Left colon (tissue), 2 donors: ENCODE measurements at places on chromosomes 2 and 18.

- DNase-seq, result no peak
Observed at GRCh38 chr2:168526641-168527040, 70.6 kb downstream of the CERS6 start.

- no peak for DNase-seq
Observed at GRCh38 chr18:79912409-79912991, 39.0 kb downstream of the SLC66A2 start.

DNA sequence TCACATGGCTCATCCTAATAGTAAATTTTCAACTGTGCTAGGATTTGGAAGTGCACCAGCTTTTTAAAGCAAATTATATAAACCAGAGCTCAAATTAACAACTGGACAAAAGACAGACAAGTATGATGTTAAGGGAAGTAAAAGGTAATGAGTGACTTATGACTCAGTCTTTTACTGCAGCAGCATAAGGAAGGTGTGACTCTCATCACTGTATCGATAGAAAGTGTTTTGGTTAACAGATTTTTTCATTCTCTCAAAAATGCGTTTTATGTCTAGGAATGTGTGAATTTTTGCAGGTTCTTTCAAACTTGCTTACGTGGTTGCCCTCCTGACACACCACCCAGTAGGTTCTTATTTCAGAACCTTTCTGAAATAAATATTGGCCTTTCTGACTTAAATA, 244.2 kb upstream of the BOD1L2 start:
- DNase-seq, result no peak

- DNase-seq, result no peak
Observed at GRCh38 chr2:151264157-151264825, 2.6 kb upstream of the RBM43 start.

GRCh38 chr2:213016166-213016983, 135.0 kb downstream of the IKZF2 start:
- DNase-seq, result no peak

- DNase-seq, result no peak
Observed at GRCh38 chr2:157901325-157901724, 25.2 kb upstream of the ACVR1 start.

DNA sequence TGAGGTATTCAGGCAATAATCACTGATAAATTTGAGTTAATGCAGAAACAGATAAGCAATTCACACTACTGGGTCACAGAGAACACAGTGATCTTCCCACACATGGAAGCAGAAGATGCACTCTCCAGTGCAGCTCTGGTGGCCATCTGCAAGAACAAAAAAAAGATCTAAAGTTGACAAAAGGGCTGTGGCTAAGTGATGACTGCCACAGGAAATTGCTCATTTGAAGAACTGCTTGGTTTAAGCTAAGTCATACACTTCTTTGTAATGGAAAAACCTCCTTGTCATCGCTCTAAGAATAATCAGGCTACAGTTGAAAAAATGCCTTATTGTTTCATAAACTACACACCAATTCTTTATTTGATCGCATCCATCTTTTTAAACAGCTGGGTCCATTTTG, 115.1 kb downstream of the DTNB start:
- DNase-seq, result no peak

GRCh38 chr2:232549655-232550353, 553 bp downstream of the TIGD1 start:
- no peak for DNase-seq

DNA sequence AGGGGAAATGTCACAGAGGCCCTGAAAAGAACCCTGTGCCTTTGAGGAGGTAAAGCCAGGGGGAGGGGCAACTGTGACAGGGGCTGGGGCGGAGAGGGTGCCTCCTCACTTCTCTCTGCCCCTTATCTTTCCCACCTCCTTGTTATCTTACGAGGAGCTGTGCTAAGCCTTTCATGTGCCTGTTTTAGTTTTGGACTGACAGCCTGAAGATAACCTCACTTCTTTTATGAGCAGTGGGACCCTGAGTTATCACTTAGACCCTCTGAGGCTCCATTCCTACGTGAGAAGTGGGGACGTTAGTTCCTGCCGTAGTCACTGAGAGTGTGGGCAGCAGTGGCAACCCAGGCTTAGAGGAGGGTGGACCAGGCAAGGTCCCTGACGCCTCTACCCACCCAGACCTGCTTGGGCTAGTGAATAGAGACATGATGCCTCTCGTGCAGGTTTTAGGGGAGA, 39.5 kb upstream of the LBH start:
- no peak for DNase-seq

DNA sequence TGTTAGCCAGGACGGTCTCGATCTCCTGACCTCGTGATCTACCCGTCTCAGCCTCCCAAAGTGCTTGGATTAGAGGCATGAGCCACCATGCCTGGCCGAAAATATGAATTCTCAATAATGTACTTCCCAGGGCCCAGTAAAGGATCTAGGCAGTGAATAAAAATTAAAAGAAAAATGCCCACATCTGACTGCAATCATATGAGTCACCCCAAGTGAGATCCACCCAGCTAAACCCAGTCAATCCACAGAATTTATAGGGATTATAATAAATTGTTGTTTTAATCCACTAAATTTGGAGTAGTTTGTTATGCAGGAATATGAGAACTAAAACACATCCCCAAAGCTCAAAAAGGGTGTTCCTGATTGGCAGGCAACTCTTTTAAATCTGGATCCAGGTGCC, 93.5 kb upstream of the STK39 start:
- no peak for DNase-seq

DNA sequence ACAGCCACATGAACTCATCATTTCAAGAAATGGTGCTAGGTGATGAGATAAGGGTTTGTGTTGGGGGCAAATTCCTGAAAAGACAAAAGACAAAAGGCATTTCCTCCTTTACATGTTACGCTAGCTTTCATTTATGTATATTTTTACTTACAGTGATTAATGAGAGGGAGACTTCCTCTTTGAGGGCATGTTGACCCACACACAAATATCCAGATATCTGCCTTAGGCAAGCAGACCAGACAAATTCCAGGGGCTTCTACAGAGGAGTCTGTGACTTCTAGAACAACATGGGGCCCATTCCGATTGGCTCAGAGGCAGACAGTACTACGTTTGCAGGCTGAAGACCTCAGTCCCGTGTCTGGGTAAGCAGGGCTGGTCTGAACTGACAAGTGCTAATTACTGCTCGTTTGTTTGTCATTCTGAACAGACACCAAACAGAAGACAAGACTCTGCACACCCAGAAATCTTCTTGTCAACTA, 74.8 kb upstream of the ST6GAL2 start:
- no peak for DNase-seq

DNA sequence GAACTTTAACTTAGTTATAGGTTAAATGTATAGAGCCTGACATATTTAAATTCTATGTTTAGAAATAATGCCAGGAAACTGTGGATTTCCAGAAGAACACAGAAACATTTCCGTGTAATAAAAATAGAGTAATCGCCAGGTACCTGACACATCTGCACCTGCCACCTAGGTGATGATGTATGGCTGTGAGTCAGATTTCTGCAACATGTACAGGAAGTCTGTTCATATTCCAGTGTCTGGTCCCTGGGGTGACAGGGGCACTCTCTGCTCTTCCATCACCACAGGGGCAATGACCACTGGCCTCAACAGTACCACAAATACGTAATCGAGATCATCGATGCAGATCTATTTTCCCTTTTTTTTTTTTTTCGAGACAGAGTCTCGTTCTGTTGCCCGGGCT, 101.1 kb upstream of the LPIN2 start:
- no peak for DNase-seq

DNA sequence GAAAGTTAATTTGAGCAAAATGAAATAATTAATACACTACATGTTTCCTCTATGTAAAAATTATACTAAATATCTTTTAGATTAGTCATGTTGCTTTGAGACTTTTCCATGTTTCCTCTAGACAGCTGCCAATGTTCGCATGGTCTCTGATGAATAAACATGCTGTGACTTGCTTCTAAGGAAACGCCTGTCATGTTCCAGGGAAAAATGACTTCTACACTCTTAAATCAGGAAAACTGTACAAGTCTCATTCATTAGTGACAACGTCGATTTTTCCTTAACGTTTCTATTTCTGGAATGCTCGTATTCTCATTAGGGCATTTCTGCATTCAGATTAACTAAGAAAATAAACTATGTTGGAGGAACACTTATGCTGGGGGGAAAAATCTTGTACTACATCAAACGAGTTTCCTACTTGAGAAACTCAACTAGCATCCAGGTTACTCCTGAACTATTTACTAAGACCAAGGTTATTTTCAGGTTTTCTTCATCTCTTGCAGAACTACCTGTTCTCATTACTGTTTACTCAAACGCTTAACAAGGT, 1.6 kb downstream of the COBLL1 start:
- no peak for DNase-seq

DNA sequence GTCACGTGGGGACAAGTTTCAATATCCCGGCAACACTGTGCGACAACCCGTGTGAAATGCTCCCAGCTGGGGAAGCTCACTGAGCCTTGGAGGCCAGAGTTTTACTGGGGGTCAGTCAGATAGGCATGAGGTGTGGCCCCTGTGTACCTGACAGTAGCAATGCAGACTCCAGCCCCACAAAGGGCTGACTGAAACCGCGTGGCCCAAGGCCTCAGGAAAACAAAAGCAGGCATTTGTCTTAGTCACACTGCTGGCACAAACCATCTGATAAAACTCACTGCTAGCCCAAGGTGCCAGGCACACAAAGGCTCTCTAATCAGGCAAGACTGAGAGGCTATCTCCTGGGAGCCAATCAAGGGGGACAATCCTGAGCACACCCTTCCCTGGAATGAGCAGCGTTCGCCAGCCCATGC, 786.6 kb upstream of the RAB6C start:
- no peak for DNase-seq

GRCh38 chr2:177572236-177572671, 179.7 kb downstream of the AGPS start:
- no peak for DNase-seq

- no peak for DNase-seq
Observed at GRCh38 chr2:100424277-100424875, 6.9 kb upstream of the CHST10 start.

DNA sequence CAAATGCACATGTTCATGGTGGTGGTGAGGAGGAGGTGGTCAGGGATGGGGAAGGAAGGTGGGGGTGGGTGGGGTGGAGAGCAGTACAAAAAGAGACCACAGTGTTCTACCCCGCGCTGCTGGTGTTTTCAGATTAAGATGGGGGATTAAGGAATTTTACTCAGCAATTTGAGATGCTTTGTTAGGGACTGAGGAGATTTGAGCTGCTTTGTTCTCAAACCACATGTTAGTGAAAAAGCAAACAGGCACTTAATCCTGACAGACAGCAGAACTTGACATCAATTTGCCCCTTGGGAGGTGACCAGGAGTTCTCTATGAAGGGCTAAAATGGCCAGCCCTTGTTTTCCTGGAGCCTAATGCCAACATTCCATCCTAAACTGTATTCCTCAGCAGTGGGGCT, 244.5 kb downstream of the MEIS1 start:
- DNase-seq, result no peak

GRCh38 chr2:172462373-172462848, 35.0 kb downstream of the ITGA6 start:
- no peak for DNase-seq

DNA sequence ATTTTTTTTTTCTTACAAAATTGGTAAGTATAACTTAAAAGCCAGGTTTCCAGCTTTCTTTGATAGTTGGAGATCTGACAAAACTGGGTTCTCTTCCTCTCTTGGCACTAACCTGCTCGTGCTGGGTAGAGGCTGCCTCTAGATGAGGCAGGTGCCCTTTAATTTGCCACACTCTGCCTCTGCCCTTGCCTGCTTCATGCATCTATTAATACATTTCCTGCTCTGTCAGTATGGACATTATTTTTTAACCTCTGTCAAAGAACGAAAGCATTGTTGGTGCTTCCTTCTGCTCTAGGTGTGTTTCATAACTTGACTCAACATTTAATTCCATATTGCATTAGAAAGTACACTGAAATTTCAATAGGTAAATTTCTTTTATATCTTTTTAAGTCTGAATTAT, 490.7 kb upstream of the ZEB2 start:
- no peak for DNase-seq

DNA sequence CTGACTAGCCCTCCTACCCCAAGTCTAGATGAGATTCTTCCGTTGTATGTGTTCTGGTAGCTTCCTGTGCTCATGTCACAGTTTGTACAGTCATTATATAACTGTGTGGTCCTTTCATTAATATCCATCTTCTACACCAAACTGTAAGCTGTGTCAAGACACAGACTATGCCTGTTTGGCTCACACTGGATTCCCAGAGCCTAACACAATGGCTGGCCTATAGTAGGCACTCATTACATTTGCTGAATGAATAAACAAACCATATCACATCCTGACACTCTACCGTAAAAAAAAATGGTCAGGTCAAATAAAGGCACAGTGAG, 72.6 kb downstream of the ANKRD44 start:
- DNase-seq, result no peak

DNA sequence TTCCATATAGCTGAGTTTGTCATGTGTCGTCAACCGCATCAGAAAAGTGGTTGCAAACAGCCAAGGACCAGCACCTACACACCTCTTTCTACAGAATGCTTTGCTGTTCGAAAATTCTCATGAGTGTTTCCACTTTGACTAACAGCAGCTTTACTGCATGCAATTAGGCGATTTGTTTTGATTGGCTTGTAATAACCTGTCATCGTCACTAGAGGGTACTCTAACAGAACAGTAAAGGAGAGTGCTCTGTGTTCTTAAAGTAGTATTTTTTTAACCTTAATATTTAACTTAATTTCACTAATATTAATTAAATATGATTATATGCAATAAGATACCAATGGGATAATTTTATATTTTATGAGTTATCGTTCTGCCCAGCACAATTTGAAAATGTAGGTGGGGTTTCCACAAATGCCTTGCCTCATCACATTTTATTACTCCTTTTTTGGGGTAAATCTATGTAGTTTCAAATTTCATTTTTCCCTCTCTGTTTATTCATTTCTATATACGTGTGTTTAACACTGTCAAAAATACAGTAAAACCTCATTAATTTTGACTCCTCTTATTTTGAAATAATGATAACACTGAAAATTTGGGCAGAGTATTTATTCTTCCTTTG, 502.2 kb downstream of the NRXN1 start:
- DNase-seq, result no peak

DNA sequence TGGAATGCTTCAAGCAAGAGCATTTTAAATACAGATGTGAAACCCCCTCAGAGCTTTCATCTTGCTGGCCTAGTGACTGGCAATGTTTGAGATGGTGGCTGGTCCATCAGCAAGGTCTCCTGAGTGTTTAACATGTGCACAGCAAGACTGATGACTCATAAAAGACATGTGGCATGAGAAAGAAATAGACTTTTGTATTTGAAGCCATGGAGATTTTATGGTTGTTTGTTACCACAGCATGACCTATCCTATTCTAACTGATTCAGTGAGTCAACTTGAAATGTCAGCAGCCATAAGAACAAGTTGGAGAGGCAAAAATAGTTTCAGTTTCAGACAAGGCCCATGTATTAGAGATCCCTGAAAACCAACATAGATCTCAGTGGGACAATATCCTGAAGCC, 154.7 kb upstream of the LYPD1 start:
- DNase-seq, result no peak

DNA sequence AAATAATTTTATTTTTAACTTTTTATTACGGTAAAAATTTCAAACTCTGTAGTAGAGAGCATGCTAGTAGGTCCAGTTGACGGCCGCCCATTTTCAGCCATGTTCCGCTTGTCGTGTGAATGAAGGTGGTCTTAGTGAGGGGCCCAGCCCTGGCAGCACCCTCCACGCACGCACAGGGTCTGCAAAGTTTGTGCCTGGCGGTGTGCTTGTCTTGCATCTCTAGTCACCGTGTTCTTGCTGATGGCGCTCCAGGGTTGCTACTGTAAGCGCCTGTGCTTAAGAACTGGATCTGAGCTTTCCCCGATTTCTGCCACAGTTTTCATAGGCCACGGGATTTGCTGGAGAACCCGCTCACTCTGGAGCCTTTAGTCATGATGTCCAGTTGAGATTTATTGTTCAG, 28.9 kb downstream of the LDLRAD4 start:
- no peak for DNase-seq
